Panc1 (cell line): ENCODE measurements at places on chromosomes 12 and 14. TPM values are rescaled to one million over a fixed set of nuclear protein-coding genes. Genes with fewer than 3 reads are reported as not detected.

Gene CLEC9A
- not detected for total RNA-seq

Gene HSPB8
- total RNA-seq, result 2.0 TPM

Gene TGM1
- total RNA-seq, result 2.3 TPM

Gene SAMD15
- total RNA-seq, result 1.4 TPM

Gene EPYC
- not detected for total RNA-seq

Gene HIP1R
- 36.7 TPM for total RNA-seq

Gene BEST3
- total RNA-seq, result 0.67 TPM

Gene PLEKHG7
- total RNA-seq, result not detected

Gene KRT75
- total RNA-seq, result 0.15 TPM

Gene KCNMB4
- total RNA-seq, result 0.13 TPM
